ENCODE measurements at places on chromosomes 11 and 22.

DNA sequence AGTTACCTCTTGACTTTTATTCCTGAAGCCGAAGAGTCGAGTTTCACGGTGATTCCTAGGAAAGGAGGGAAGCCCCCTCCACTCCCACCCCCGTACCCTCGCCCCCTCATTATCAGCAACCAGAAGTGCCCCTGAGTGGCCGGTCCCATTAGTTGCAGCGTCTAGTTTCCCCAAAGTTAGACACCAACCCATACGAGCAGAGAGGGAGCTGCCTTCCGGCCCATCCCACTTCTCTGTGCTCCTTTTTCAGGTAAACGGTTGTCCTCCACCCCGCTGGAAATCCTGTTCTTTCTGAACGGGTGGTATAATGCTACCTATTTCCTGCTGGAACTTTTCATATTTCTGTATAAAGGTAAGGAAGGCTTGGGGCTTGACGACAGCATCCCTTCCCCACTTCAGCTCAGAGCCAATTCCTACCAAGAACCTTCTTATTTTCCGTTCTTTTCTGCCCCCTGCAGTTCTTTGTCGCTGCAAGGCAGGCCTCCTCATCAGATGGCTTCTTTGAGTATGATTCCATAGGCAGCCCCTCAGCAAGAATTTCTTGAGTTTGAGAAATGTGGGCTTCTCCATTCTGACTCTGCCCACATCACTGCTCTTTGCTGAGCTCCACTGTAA is 701 bp downstream of the TMEM216 start:
- DNase-seq: no peak

- no peak for DNase-seq
Measured at GRCh38 chr11:29023761-29024160, 915.6 kb downstream of the METTL15 start.

GRCh38 chr11:70872955-70873735 is 379.2 kb downstream of the SHANK2 start:
- no peak for DNase-seq

GRCh38 chr11:118620529-118621070 is 13.2 kb downstream of the PHLDB1 start:
- DNase-seq: no peak

GRCh38 chr11:39247570-39248137 is 2211.8 kb downstream of the LRRC4C start:
- DNase-seq: no peak

GRCh38 chr22:47793304-47794101 is 1031.1 kb downstream of the TBC1D22A start:
- DNase-seq: no peak

- DNase-seq: no peak
Measured at GRCh38 chr11:102280245-102280833, 36.9 kb upstream of the BIRC3 start.

DNA sequence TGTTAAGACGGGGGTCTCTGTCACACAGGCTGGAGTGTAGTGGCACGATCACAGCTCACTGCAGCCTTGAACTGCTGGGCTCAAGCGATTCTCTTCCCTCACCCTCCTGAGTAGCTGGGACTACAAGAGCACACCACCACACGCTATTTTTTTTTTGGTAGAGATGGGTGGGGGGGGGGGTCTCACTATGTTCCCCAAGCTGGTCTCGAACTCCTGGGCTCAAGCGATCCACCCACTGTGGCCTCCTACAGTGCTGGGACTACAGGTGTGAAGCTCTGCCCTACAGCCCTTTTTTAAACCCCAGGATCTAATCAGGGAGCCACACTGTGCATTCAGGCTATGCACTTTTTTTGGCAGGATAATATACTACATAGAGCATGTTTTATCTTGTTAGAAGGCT is 1.4 kb upstream of the DHCR7 start:
- no peak for DNase-seq

GRCh38 chr11:71420455-71421241 is 27.5 kb downstream of the DHCR7 start:
- DNase-seq: no peak

DNA sequence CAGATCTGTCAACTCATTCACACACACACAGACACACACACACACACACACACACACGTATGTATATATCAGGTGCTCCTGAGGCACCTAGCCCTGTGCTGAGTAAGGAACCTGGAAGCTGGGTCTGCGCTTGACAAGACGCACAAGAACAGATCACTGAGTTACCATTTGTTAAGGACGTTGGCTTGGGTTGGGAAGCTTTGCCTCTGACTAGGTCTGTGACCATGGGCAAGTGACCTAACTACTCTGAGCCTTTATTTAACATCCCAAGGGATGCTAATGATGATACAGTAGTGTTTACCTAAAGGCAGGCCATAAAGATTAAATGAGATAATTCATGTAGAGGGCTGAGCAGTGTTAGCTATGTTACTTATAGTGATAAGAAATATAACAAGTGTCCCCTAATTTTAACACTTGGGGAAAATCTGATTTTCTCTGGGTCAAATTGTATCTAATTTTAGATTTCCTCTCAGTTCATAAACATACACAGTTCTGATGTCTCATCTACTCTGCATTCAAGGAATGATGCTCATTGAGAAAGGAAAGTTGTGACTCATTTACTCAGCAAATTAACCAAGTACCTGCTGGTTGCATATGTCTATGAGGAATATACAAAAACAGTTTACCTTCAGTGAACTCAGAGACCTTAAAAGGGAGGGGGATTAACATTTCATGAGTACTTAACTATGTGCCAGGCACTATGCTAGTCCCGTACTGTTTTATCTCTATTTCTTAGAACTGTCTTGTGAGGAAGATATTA is 13.6 kb downstream of the RNF185 start:
- DNase-seq: no peak

Data from stimulated activated CD4-positive, alpha-beta T cell treated with anti-CD3 and anti-CD28 coated beads, TNF-alpha, amount 100 ng/mL, for 24 hours (primary cell).